ENCODE measurements at places on chromosomes 1 and 21.

DNA sequence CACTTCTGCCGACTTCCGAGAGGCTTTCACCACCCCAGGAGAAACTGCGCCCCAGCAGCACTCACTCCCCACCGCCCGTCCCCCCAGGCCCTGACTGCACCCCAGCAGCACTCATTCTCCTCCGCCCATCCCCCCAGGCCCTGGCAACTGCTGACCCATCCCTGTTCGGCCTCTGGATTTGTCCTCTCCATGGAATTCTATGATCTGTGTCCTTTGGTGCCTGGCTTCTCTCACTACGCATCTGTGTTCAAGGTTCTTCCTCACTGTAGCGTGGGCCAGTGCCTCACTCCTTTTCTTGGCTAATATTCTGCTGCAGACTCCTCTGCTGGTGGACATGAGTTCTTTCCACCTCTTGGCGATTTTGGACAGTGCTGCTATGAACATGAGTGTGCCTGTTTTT is 121.8 kb upstream of the ARHGEF16 start:
- no peak for DNase-seq

DNA sequence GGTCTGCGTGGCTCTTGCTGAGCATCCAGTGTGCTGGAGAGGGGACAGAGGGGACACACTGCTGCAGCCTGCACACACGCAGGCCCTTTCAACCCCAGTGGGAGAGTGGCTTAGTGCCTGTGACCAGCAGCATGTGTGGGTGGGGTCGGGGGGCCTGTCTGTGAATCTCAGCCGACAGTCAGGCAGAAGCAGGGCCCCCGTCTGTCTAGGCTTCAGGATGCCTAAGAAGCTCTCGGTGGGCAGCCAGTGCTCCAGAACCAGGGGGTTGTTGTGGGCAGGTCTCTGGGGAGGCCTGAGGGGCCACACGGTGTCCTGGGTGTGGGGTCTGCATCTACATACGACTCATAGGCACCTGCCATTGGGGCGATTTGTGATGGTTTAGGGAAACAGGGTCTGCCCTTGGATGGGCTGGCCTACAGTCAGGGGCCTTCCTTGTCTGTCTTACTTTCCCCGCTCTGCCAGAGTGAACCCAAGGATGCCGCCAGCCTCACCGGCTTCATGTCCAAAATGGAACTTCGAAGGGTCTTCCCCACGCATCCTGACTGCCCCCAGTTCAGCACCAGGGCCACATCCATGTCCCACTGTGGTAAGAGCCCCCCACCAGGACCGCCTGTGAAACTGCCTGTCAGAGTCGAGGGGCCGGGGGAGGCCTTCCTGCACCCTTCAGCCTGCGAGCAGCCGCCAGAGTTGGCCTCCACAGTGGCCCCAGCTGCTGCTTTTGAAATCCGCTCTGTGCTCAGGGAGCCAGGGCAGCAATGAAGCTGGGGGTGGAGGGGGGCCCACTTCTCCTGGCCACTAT is 1.6 kb downstream of the CCDC27 start:
- DNase-seq: no peak

DNA sequence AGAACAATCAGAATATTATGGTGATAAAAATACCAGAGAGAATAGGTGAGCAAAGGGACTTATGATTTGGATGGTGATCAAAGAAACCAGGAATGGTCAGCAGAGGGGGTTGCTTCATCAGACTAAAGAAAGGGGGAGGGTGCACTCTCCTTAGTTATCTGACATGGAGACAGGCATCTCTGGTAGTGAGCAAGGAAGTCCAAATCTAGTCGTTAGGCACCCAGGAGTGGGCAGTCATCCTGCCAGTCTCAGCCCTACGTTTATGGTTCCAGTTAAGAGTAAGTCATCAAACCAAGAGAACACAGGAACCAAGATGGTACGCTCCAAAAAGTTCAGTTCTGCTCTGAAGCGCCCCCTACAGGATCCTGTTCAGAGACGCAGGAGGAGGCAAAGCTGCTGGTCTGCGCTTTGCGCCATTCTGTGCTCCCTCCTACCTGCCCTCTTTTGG is 28.6 kb downstream of the EBNA1BP2 start:
- peak; percentile 18 for DNase-seq

GRCh38 chr1:101144671-101145448 is 92.0 kb upstream of the S1PR1 start:
- no peak for DNase-seq

DNA sequence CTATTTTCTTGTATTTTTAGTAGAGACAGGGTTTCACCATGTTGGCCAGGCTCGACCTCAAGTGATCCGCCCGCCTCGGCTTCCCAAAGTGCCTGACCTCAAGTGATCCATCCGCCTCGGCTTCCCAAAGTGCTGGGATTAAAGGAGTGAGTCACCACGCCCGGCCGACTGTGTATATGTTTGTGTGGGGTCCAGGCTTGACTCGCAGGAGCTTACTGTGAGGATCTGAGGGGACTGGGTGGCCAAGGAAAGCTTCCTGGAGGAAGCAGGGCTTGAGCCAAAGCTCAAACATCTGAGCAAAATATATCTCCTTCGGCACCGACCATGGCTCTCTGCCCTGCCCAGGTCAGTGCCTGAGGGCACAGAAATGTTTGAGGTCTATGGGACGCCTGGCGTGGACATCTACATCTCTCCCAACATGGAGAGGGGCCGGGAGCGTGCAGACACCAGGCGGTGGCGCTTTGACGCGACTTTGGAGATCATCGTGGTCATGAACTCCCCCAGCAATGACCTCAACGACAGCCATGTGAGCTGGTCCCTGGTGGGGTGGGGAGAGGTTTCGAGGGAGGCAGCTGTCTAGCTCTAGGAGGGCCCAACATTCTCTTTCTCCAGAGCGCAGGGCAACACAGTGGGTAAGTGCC is 10.5 kb downstream of the PADI3 start:
- DNase-seq: no peak

DNA sequence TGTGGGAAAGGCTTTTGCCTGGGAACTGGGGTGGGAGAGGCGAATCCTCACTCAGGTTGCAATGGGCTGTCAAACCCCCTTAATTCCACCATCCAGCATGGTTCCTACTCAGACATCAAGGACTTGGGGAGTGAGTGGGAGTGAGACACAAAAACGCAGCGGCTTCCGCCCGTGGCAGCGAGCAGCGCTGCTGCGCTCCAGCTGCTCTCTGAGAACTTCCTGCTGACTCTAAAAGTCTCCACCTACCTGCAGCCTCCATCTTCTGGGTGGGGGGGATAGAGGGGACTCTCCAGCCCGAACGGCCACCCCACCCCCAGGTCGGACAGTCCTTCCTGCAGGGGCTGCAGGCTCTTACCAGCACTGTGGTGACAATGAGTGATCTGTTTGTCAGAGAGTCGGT is 184.4 kb downstream of the GRIK3 start:
- no peak for DNase-seq

- no peak for DNase-seq
Measured at GRCh38 chr1:201754353-201754752, 74.6 kb upstream of the IPO9 start.

DNA sequence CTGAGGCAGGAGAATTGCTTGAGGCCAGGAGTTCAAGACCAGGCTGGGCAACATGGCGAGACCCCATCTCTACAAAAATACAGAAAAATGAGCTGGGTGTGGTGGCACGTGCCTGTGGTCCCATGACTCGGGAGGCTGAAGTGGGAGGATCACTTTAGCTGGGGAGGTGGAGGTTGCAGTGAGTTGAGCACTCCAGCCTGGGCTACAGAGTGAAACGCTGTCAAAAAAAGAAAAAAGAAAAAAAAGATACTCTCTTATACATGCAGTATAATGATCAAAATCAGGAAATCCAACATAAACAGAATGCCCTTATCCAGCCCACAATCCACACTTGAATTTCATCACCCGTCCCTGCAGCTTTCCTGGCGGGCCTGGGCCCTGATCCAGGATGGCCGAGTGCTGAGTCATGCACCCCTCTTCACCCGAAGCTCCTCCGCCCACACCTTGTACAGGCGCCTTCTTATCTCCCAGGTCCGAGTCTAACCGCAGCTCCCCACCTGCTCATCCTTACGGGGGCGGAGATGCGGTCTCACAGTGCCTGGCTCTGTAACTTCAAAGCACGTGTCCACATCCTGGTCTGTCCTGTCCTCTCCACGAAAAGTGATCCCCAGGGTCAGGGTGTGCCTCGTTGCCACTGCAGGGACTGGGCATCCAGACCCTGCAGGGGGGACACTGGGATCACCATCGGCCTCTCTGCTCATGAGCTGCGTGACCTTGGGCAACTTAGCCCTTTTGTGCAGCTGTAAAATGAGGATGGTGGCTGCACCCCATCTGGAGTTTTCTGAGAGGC is 120.2 kb upstream of the SLC45A1 start:
- no peak for DNase-seq

GRCh38 chr1:114154963-114155322 is 1.3 kb upstream of the SYT6 start:
- DNase-seq: peak; percentile 13

DNA sequence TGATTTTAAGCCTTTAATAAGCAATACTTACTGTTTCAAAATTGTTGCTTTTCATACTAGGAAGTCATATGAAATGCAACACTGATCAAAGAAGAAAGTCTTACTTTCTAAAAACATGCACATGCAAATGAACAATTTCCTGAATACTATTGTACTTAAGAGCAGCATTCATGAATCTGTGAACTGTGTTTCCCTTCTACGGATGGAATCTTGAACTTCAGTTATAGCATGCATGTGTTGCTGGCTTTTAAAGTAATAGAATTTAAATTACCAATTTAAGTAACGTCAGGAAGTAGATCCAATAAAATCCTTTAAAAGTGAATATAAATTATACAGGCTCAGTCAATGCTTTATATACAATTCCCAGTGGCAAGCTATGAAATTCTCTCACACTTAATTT is 348.9 kb downstream of the KCNT2 start:
- DNase-seq: no peak

GRCh38 chr1:188023206-188023605 is 1194.5 kb downstream of the PLA2G4A start:
- DNase-seq: no peak

GRCh38 chr21:38908537-38908936 is 102.8 kb downstream of the ETS2 start:
- no peak for DNase-seq

DNA sequence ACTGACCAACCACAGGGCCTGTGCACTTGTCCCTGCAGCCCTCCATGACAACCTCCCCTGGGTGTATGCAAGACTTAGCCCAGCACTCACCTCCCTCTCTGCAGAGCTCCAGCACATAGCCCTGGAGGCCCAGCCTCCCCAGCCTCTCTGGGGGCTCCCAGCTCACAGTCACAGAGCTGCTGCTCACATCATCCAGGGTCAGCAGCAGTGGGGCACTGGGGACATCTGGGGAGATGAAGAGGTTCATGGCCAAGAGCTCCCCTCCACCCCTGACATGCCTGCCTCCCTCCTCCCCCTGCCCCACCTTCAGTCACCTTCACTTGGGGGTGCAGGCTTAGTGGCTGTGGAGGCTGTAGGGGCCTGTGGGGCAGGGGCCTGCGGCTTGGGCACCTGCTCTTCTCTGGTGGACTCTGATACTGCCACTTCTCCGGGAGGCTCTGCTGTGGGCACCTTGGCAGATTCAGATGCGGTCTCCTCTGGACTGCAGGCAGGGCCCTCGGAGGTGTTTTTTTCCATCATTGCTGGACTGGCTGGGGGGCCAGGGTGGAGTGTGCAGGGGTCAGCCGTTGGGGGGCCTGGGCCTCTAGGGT is at the start of gene MYBPH:
Gene MYBPH (minus strand): TSS at position 590 of the 590 bp plus-strand sequence. CDS start 71 bp downstream, at position 519.
- DNase-seq: no peak

DNA sequence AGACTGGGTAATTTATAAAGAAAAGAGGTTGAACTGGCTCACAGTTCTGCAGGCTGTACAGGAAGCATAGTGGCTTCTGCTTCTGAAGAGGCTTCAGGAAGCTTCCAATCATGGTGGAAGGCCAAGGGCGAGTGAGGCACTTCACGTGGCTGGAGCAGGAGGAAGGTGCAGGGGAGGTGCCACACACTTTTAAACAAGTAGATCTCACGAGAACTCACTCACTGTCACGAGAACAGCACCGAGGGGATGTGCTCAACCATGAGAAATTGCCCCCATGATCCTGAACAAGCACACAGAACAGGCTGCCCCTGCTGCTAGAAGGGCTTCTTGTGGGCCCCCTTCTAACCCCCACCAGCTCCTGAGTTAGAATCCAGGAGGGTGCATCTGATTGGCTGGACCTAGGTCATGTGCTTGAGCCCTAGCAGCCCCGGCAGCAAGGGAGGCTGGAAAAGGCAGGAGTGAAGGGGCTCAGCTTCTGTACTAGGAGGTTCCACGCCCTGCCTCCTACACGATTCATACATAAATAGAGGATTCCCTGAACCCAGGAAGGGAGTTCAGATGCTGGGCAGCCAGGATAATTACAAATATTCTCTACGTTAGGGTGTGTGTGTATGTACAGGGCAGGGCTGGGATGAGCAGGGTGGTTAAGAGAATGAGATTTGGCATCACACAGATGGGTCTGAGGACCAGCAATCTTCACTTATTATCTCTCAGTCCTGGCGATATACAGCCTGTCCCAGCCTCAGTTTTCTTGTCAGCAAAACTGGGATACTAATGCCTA is 72.8 kb upstream of the ATP5PO start:
- no peak for DNase-seq

GRCh38 chr1:59669752-59670312 is 144.9 kb upstream of the HOOK1 start:
- no peak for DNase-seq

DNA sequence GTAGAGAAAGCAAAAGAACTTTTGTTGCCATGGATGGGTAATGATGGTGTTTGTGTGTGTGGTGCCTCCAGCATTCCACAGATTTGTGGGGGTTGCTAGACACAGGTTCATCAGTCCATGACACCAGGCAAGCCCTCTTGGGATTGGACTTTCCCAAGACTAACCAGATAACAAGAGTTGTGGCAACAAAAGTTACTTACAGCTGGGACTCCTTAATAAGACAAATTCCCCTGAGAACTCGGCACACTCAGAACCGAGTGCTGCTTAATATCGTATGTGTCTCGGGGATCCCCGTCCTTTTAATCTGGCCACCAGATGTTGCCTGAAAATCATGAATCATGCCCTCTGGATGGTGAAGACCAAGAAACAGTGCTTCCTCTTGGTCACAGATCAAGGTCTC is 193.3 kb downstream of the AJAP1 start:
- no peak for DNase-seq

DNA sequence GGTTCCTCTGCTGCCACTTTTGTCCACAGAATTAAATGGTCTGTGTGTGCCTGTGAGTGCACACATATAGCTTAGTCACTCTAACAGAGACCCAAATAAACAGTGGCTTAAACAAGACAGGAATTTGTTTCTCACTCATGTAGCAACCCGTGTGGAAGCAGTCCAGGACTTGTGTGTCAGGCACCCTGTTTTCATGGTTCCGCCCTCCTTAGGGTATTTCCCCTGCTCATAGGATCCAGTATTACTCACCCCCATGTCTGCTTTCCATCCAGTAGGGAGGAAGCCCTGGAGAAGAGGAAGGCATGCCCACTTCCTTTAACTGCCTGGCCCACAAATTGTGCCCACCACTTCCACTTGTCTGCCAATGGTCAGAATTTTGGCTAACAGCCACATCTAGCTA is 41.3 kb upstream of the TACSTD2 start:
- DNase-seq: no peak

DNA sequence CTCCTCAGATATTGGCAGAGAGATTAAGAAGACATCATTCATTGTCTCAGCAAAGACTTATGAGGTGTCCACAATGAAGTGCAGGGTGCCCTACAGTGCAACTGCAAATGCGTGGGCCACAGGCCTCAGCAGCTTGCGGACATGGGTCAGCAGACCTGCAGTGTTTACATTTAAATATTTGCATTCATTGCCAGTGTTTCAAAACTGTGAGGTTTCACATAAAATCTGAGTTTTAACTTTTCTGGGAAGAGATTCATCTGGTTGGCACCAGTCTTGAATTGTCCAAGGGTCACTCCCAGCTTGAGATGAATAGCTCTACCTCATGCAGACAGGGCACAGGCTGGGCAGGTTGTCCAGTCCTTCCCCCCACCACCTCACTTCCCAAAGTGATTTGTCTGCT is 286.8 kb upstream of the DUSP10 start:
- DNase-seq: no peak

- no peak for DNase-seq
Measured at GRCh38 chr1:95584315-95584714, 350.3 kb downstream of the RWDD3 start.

Data from stimulated activated naive CD8-positive, alpha-beta T cell treated with anti-CD3 and anti-CD28 coated beads, Interleukin-15, amount 100 ng/mL, for 72 hours (primary cell).